ENCODE measurements at places on chromosomes 13 and 19.

DNA sequence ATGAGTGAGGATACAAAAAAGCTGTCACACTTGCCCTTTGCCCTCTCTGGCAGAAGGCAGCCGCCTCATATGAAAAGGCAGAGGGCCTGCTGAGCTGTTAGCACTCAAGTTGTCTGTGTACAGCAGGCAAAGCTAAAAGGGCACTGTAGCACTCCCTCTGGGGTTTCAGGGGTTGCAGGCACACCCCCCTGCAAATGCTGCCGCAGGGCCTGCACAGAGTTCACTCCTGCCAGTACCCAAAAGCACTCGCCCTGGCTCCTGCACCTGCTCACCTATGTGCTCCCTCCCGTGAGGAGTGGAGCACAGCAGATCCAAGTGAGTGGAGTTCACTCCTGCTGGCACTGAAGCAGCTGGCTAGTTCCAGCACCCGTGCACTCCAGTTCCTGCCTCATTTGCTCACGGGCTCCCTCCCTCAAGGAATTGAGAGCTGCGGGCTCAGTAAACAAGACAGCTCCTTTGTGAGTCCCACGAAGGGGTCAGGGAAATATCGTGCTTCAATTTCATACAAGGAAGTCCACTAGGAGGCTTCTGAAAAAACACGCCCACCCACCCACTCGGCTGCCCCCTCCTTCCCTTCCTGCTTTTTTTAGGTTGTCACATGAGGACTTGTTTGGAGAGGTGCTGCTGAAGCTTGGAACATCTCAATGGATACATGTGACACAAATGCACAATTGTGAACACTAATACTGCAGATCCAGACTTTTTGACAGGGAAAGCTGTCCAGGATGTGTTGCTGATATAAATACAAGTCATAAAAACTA lies 9.9 kb upstream of the RCBTB2 start:
- no peak for DNase-seq

- no peak for DNase-seq
Observed at GRCh38 chr19:27858981-27859581, 1353.9 kb downstream of the UQCRFS1 start.

GRCh38 chr13:74134777-74135325 lies 647 bp upstream of the KLF12 start:
- no peak for DNase-seq

- DNase-seq = peak; percentile 55
Observed at GRCh38 chr19:12064590-12065538, at the start of gene ZNF844. ZNF844 (plus strand) TSS chr19:12064731; CDS start chr19:12064874, 143 bp downstream.

GRCh38 chr13:47036294-47037008 lies 139.6 kb upstream of the HTR2A start:
- DNase-seq = no peak

DNA sequence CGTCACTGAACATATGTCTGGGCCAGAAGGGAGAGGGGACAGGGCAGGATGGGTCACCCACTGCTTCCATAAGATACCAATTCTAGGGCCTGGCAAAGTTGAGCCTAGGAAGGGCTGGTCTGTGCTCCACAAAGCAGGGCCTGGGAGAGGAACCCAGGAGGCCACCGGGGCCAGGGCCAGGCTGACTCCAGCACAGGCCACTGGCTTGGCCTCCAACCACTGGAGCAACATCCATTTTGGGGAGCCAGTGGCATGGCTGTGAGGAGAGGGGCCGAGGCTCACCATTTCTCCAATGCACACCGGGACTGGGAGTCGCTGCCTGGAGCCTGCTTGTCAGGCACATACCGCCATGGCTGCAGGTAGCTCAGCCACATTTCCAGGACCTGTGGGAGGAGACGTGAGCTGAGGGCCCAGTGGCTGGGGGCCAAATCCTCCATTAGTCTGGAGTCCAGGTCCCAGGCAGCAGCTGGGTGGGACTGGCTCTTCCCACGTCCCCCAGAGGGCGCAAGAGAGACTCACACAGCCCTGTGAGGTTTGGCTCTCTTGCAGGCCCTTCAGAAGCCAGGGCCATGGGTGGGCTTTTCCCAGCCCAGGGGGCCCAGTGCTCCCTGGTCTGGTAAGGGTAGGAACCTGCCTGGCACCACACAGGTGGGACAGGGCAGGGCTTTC lies 27.7 kb downstream of the TUBA3C start:
- DNase-seq = no peak

DNA sequence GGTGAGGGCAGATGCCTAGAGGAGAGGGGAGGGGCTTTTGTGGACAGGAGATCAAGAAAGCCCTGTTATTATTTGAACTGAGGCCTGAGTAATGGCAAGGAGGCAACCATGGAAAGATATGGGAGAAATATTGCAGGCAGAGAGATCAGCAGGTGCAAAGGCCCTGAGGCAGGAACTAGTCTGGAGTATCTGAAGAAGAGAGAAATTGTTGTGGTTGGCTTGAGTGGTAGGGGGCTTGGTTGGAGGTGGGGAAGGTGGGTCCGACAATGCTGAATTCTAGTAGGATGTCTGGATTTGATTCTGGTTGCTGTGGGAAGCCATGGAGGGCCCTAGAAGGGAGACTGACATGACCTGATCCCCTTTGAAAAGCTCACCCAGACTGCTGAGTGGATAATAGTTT lies 2.4 kb upstream of the URI1 start:
- DNase-seq = no peak

GRCh38 chr19:54002495-54003315 lies 11.3 kb downstream of the CACNG6 start:
- no peak for DNase-seq

DNA sequence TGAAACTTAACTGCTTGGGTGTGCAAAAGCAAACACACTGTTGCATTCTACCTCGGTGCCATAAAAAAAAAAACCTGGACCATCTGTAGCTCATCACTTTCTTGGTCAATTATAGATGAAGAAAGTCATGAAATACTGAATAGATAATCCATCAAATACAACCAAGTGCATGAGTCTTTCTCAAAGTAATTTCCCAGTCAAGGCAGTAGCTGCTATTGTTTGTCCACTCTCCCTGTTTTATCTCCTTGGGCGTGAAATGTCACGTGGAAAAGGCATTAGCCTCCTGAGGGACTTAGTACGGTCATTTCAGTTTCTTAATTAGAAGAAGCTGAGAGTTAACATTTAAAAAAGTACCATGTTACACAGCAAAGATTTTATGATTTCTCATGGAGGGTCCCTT lies 1697.9 kb downstream of the PCDH9 start:
- DNase-seq = no peak

DNA sequence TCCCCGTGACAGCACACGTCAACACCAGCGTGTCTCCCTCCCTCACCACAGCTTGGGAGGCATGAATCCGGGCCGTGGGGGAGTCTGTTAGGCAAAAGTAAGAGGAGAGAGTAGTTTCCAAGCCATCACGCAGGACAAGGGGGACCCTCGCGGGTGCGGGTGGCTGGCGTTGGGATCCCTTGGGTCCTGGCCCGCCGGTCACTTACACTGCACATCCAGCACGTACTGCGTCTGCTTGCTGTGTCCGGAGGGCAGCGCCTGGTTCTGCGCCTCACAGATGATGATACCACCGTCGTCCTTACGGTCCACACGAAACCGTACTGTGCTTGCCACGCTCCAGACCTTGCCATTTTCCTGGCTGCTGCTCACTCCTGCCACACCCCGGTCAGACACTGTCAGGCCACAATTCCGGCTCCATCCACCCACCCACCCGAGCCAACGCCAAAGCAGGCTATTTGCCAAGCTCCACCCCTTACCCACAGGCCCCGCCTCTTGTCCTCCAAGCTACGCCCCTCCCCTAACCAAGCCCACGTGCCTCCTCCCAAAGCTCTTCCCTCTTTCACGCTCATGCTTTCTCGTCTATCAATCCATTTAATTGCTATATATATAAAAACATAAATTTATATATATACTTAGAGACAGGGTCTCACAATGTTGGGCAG lies 6.6 kb upstream of the ZNF428 start:
- no peak for DNase-seq

DNA sequence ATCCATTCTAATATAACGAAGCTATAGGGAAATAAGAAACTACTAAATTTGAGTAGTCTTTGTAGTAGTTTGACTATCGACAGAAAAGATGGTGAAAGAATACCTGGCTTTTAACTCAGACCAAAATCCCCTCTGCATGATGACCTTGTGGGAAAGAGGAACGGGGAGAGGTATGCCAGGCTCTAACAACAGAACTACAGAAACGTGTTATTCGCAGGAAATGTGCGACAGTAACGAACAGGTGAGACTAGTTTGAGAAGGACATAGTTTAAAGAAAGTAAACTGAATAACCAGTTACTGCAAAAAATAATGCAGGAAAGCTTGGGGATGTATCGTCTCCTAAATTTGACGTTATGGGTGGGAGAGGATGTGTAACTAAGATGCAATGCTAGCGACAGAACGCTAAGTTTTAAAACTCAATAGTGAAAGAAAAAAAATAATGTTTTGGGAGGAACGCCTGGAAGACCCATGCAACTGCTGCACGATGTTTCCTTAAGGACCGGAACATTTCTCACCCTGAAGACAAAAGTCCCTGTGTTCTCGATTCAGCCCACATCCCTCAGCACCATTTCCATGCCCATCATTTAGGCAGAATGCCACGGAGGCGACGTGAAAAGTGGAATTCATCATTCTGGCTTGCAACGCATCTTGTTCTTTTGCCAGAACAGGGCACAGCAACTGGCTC lies 1.6 kb upstream of the RAP2A start:
- no peak for DNase-seq

DNA sequence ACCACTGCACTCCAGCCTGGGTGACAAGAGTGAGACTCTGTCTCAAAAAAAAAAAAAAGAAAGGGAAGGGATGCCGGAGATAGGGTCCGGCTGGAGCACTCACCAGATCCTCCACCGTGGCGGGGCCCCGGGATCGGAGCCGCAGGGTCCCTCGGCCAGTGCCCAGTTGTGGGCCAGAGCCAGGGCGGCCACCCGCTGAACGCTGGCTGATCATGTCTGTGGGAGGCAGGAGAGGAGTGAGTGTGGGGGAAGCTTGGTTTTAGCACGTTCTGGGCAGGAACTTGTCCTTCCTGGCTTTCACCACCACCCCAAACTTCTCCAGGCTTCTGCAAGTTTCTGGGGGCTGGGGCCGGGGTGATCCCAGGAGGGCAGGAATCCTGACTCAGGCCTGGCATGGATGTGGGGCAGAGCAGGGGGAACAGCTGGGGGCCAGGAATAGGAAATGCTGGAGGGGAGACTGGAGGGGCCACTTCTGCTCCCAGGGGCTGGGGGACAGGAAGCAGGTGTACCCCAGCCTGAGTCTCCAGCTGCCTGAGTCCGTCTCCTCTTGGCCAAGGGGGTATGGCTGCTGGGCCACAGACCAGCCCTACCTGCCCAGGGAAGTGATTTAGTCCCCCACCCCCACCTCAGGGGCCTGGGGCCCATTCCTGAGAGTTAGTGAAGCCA lies 4.3 kb upstream of the PTGER1 start:
- no peak for DNase-seq

Data from retinal pigment epithelial cell (primary cell).